ENCODE measurements at places on chromosomes 4 and X.

DNA sequence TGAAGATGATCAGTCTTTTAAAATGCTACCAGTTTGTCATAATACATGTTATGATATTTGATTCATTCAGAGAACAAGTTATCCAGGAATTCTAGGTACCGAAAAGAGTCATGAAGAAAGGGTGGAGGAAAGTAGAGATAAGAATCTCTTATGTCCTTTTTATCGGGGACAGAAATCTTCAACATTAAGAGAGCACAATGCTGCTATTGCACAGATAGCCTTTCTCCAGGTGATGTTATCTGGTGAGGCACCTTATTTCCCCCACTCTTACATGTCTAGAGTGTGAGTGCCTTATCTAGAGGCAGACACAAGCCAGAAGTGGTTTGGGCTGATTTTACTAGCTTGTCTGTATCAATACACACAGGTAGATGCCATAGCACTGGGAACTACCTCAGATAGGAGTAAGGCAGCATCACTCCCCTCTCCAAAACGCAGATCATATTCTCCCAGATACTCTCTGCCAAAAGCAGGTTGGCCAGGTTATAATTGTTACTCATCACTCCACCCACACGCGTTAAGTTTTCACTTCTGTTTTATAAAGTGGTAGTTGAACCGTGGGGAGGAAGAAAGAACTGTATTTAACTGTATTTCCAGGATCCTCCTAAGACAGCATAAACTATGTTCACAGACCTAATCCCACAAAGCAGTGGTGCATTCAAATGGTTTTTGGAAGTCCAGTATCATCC lies 38.4 kb downstream of the AREG start:
- no peak for DNase-seq

DNA sequence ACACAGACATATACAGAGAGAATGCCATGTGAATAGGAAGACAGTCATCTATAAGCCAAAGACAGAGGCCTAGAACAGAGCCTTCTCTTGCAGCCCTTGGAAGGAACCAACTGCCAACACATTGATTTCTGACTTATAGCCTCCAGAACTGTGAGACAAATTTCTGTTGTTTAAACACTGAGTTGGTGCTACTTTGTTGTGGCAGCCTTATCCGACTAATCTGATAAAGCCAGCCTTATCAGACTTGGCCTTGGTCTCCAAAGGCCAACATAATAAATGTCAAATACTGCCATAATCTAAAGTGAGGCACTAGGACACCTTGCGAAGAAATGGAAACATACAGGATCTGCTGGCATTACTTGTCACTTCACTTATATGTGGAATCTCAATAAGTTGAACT lies 24.3 kb upstream of the PRDX4 start:
- DNase-seq: no peak

GRCh38 chrX:44723426-44723825 lies 120.4 kb upstream of the DUSP21 start:
- no peak for DNase-seq

- no peak for DNase-seq
These were observed 17.5 kb downstream of the PRSS12 start for GRCh38 chr4:118335324-118335723.

- no peak for DNase-seq
These were observed 14.0 kb downstream of the G6PD start for GRCh38 chrX:154532690-154533089.

DNA sequence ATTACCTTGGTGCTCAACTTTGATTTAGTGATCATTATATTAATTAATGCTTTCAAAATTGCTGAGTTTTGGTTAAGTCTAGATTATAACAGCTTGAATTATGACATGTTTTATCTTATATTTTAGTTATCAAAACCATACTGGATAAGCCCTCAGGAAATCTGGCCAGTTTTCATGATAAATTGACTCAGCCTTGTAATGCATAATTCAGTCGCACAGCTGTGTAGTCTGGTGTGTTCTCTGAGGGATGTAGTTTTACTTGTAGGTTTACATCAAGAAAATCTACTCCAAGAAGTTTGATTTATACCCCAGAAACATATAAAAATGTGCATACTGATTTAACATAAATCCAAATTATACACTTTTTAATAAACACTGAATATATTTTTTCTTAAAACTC lies 477.5 kb downstream of the SPRY1 start:
- DNase-seq: no peak

GRCh38 chrX:15204130-15204751 lies 65.6 kb downstream of the ASB9 start:
- no peak for DNase-seq

GRCh38 chr4:25862411-25863346 lies at the start of gene SEL1L3:
Gene SEL1L3 (minus strand): TSS chr4:25862988. CDS start chr4:25862836, 152 bp downstream.
- no peak for DNase-seq

DNA sequence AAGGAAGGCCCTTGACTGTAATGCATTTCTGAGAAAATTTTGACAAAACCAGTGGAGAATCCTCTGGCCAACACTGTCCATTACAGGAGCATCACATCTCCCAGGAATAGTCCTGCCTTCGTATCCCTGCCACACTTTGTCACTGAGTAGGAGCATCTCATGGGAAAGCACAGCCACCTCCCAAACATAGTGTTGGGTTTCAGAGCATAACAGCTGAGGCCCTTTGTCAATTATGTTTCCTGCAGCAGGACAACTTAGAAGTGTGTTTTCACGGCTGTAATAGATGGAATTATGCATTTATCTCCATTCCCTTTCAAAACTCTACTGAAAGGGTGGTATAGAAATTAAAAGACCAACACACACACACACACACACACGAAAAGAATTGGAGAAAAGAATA lies 91.1 kb upstream of the SMAD1 start:
- DNase-seq: no peak

GRCh38 chr4:148776941-148777340 lies 334.7 kb upstream of the NR3C2 start:
- no peak for DNase-seq

DNA sequence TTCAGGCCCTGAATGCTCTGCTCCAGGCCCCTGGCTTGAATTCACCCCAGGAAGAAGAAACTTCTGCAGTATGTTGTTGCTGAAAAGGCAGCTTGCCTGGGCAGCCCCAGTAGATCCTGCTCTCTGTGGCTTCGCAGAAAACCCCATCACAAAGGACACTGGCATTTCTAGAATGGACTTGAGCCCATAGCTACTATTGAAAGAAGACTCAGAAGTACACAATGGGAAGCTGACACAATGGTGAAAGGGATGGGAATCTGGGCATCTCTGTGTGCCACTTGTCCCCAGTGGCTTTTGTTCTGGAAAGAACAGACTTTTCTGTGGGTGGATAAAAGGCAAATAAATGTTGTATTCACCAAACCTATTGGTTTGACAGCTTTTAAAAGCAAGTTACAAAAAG lies 67.4 kb upstream of the SCML1 start:
- peak; percentile 65 for DNase-seq

- DNase-seq: no peak
These were observed 93.5 kb downstream of the SEL1L3 start for GRCh38 chr4:25769251-25769650.

GRCh38 chr4:4477391-4477790 lies 64.5 kb downstream of the STX18 start:
- no peak for DNase-seq

DNA sequence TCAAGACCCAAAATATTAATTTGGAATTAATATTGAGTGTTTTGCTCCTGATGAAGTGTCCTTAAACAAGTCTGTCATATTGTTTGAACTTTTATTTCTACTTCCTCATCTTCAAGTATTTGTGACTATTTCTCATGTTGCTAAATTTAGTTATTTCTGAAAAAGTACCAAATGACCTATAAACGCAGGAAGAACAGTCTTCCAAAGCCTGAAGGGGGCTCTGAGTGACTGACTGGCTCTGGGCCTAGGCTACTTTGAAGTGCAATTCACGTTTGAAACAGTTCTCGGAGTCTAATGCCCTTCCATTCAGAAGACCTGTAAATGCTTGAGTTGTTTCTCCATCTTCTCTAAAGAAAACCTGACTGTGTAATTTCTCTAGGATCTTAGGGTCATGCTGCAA lies 26.5 kb downstream of the GALNT7 start:
- no peak for DNase-seq

- DNase-seq: no peak
These were observed 8.9 kb downstream of the MSANTD1 start for GRCh38 chr4:3257556-3258482.

- DNase-seq: no peak
These were observed 549.4 kb downstream of the GALNTL6 start for GRCh38 chr4:172362569-172362968.

- DNase-seq: no peak
These were observed 41.9 kb downstream of the WDR1 start for GRCh38 chr4:10074767-10075105.

DNA sequence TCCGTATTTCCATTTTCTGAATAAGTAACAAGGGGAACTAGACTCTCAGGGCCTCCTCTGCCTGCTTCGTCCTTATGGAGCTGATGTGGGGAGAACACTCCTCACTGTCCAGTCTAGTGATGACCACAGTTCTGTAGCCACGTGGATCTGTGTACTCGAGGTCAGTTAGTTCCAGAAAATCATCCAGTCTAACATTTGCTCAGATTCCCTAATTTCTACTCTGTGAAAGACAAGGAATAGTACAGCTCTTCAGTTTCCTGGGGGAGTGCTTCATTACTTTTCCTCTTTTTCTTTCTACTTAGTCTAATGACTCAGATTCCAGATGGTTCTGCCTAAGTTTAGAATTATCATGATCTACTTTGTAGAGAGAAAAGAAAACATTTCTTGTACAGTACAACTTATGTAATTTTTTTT lies 82.6 kb downstream of the SORBS2 start:
- peak; percentile 69 for DNase-seq

DNA sequence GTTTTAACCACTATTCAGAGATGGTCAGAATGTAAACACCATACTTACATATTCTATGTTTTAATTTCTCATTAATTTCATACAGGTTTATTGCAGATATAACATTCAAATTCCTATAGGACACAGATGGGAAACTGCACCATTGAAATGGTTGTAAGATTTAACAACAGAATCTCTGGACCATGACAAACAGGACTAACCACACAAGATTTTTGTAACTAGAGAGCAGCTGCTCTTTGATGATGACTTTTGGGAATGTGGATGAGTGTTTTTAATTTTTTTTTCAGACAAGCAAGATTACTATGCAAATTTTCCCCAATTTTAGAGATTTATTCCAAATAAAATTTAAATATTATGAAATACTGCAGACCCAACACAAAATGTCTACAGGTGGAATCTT lies 610.2 kb downstream of the PCDH18 start:
- DNase-seq: no peak

- no peak for DNase-seq
These were observed 152.0 kb downstream of the GRIA2 start for GRCh38 chr4:157372567-157372966.

GRCh38 chr4:48439988-48440387 lies 43.2 kb upstream of the SLC10A4 start:
- DNase-seq: peak; percentile 42

GRCh38 chr4:835148-836002 lies 9.4 kb upstream of the CPLX1 start:
- DNase-seq: no peak

DNA sequence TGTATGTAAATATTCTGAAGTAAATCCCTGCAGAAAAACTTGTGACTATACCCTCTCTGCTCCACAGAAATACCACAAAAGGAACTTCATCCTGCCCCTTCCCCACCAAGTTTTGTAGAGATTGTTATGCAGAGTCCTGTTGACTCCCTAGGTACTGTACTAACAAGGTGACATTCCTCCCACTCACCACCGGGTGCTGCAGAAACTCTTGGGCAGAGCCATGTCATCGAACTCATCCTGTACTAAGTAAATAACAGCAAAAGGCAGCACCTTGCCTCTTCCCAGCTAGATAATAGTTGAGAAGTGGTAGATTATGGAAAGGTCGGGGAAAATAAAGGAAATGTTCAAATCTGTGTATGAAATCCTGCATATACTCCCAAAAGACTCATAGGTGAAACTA lies 233.3 kb downstream of the STPG2 start:
- DNase-seq: no peak

- DNase-seq: no peak
These were observed 36.5 kb downstream of the PTPN13 start for GRCh38 chr4:86630629-86631028.

GRCh38 chr4:110489901-110490508 lies 14.1 kb downstream of the ENPEP start:
- no peak for DNase-seq

DNA sequence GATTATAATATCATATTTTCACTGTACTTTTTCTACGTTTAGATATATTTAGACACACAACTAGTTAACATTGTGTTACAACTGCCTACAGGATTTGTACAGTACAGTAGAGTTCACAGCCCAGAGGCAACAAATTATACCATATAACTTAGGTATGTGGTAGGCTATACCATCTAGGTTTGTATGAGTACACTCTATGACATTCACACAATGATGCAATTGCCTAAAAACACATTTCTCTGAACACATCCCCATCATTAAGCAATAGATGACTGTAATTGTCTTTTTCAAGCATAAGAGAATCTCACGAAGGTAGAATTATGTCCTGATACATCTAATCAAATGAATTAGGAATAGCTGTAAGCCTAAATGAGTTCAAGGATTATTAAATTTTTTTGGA lies 12.3 kb upstream of the TIGD2 start:
- no peak for DNase-seq

- DNase-seq: no peak
These were observed 168.6 kb downstream of the NSUN7 start for GRCh38 chr4:40918330-40918729.

GRCh38 chrX:136780241-136780640 lies 491 bp downstream of the ARHGEF6 start:
- no peak for DNase-seq

DNA sequence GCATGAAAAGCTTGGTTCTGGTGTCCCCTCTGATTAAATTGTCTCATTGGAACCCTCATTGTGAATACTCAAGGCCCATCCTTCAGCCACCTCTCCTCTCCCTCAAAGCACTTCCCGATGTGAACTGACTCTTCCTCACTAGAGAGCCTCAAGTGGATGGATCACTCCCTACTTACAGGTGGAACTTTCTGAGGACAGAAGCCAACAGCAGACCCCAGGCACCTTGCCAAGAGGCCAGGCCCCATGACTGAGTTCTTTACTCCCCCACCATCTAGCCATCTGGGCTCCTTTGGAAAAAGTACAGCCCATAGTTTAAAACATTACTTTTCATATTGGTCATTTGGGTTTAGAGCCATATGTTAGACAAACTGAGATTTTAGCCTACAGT lies 224.1 kb downstream of the SHROOM3 start:
- no peak for DNase-seq

Measured in putamen (tissue), 1 donor.